ENCODE measurements at places on chromosomes 13 and 19.

DNA sequence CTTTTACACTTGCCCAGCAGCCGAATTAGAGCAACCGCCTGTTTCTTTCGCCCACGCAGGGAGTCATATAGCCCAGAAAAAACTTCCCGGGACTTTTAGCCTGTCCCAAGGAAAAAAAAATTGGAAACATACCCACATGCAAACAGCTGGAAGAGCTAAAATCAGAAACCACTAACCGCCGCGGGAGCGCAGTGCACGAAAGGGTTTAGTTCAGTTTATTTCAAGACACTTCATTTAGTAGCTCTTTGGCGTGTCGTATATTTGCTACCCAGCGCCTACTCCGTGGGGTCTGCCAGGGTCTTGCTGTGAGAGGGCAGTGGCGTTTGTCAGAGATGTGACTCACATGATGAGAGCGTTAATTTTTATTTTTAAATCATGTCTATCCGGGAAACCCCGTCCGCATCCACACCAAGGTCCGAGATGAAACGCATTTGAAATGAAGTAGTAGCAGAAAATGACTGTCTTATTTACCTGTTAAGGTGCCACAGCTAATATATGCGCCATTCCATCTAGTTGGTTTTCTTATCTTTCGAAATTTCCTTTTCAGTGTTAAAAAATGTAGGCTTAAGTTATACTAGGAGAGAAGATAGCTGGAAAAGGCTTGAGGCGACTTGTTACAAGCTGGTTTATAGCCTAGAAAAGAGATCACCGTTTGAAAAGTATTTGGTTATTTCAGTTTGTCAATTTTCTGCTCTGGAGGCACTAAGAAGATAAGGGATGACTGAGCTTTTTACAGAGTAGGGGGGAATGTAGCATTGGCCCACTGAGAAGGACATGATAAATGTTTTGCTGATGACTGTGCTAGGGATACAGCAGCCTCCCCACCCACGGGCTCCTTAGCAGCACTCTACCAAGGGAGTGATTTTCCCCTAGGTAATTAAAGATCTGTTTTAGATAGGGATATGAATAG, 1.7 kb downstream of the KLF5 start:
- DNase-seq: no peak

DNA sequence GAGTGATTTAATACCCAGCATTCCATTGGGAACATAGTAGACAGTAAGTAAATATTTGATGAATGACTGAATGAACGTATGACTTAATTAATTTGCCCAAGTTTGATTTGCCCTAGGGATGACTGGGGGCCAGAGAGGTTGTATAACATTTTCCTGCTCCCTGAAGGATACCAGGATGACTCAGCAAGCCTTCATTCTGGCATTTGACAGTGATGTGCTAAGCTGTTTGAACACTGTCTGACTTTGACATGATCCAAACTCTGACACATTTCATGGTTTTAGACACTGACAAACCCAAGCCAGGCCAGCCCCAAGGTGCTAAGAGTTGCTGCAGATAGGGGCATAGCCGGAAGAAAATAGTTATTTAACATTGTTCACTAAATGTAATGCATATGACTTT, 53.4 kb upstream of the KLF12 start:
- no peak for DNase-seq

DNA sequence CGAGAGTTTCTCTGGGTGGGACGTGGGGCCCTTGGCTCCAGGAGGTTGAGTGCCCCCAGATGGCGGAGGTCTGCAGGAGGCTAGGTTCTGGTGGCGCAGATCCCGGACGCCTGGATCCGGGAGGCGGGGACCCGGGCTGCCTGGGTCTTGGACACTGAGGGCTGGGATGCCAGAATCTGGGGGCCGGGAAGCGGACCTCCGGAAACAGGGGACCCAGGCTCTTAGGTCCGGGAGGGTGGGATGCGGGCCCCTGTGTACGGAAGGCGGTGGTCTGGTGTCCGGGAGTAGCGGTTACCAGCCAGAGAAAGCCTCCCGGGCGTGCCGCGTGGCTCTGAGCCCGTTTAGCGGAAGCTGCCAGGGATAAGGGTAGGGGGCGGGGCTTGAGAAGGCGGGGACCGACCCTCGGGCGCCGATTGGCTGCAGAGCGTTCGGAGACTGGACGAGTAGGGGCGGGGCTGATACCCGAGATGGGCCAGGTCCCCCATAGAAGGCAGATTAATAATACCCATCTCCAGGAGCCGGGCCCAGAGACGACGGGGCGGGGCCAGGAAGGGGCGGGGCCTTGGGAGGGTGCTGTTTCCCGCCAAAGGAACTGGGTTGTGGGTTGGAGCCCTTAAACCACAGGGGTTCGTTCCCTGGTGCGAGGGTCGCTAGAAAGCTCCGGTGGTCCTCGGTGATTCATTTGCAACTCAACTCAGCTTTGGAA, at the start of gene SLC1A5:
Gene SLC1A5, minus strand, starts transcription at position 333 of the 706 bp plus-strand sequence. CDS start 629 bp downstream, outside the sequence.
- peak; percentile 99 for DNase-seq

DNA sequence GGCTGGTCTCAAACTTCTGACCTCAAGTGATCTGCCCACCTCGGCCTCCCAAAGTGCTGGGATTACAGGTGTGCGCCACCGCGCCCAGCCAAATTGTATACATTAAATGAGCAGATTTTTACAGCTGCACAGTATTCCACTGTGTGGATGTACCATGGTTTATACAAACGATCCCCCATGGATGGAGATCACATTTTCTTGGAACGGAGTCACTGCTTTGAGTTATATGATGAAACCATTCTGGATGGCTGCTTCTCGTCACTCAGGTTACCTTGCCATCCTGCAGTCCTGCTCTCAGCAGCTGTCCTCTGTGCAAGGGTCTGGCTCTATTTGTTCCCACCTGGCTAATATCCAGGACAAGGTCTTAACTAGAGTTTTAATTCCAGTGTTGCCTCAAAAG, 39.1 kb upstream of the SLC15A1 start:
- no peak for DNase-seq

GRCh38 chr19:47381653-47382279, 32.7 kb downstream of the DHX34 start:
- no peak for DNase-seq

- DNase-seq: no peak
Measured at GRCh38 chr19:6543866-6544347, 13.1 kb downstream of the TNFSF9 start.

GRCh38 chr19:55247621-55248099, 11.2 kb downstream of the PPP6R1 start:
- DNase-seq: no peak

- no peak for DNase-seq
Measured at GRCh38 chr13:32126278-32126677, 94.7 kb downstream of the FRY start.

- DNase-seq: no peak
Measured at GRCh38 chr13:98509271-98510155, 67.4 kb downstream of the STK24 start.

DNA sequence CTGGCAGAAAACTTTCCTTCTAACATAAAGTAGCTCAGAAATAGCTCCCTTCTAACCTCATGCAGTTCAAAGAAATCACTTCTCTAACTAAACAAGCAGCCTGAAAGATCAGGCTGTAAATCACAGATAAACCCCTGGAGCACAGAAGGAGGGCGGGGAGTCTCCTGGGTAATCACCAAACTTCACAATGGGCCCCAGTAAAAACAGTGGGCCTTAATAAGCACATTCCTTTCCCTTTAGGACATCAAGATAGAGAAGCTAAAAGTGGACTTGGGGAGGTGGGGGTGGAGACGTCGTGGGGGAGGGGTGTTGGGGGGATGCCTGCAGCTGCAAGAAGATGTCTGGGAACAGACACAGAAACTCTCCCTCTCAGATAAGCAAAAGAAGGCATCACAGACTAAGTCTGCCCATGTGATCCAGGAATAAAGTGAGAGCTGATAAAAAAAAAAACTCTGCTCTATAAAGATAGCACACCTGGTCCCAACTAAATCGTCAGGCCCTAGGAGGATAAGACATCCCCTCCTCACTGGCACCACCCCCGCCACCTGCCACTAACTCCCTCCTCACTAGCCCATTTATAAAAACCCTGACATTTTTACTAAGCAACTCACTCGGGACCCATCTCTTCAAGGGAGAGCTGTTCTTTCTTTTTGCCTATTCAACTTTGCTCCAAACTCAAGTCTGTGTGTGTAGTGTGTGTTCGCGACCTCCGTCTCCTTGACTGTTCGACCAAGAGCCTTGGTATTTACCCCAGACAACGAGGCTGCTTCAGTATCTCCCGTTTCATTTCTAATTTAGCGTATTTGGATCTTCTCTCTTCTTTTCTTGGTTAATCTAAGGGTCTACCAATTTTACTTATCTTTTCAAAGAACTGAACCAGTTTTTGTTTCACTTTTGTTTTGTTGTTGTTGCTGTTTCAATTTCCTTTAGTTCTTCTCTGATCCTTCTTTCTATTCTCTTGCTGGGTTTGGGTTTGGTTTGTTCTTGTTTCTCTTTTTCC, 31.7 kb downstream of the DNAJC15 start:
- DNase-seq: peak; percentile 56

Measured in iPS-NIHi11 (cell line).